ENCODE measurements at places on chromosomes 1 and 21. TPM values are rescaled to one million over a fixed set of nuclear protein-coding genes. Genes with fewer than 3 reads are reported as not detected.

The RAB25 gene
- total RNA-seq, result not detected

The PAPPA2 gene
- total RNA-seq, result 1.2 TPM

The TAS1R1 gene
- not detected for total RNA-seq

The KCNE2 gene
- not detected for total RNA-seq

The SAMD11 gene
- total RNA-seq, result 232 TPM

The AMY2B gene
- 0.42 TPM for total RNA-seq

The VWA1 gene
- total RNA-seq, result 0.31 TPM

The FALEC gene
- not detected for total RNA-seq

The LDLRAD1 gene
- total RNA-seq, result not detected

The VAV3 gene
- total RNA-seq, result not detected

The PLA2G5 gene
- not detected for total RNA-seq

DNA sequence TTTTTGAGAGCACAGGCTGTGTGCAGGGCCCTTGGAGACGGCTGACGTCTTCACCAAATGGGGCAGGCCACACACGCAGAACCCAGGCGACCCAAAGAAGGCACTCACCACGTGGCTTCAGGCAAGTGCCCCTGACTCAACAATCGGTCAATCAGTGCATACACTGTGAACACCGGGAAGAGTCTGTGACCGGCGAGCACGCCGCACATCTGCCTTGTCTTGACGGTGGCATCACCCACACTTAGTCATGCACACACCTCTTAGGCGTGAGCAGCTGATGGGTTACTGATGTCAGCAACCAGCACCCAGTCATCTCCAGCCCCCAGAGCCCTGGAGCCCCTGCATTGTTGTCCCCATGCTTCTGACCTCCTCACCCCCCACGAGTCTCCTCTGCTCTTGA is 4.9 kb upstream of the LRRC3 start:
- DNase-seq, result no peak
- peaks cover 24% of the 10 kb centered on the region for H3K4me1 ChIP-seq
- H3K27me3 ChIP-seq, result peaks cover 16% of the 10 kb centered on the region
- H3K4me3 ChIP-seq, result no peak overlapping the region
- no peak overlapping the region for H3K27ac ChIP-seq

DNA sequence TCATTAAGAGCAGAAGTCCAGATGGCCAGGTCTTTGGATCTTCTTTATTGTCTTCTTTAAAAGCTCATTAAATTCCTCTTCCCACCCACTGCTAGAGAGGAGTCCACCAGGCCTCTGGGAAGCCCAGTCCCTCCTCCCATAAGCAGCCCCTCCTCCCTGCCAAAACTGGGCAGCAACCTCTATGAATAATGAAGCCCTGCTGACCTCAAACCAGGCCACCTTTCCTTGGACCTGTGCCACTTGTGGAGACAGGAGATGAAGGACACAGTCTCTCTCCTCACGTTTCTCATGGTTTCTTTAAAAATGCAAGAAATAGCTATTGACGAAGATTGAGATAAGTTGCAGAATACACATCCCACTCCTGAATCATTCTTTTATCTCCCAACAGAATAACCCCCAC is 112.8 kb downstream of the EDEM3 start:
- no peak for DNase-seq
- no peaks in the 10 kb centered on the region for H3K4me1 ChIP-seq
- no peaks in the 10 kb centered on the region for H3K36me3 ChIP-seq
- H3K4me3 ChIP-seq, result no peak overlapping the region
- H3K27me3 ChIP-seq, result 0 out of 2 replicates have a peak, but pooled peaks cover 6% of the 10 kb centered on the region

GRCh38 chr1:47555306-47555705 is 117.5 kb downstream of the FOXD2 start:
- no peak overlapping the region for H3K4me3 ChIP-seq
- H3K27me3 ChIP-seq, result no peaks in the 10 kb centered on the region
- H3K36me3 ChIP-seq, result no peaks in the 10 kb centered on the region
- no peak overlapping the region for H3K27ac ChIP-seq

DNA sequence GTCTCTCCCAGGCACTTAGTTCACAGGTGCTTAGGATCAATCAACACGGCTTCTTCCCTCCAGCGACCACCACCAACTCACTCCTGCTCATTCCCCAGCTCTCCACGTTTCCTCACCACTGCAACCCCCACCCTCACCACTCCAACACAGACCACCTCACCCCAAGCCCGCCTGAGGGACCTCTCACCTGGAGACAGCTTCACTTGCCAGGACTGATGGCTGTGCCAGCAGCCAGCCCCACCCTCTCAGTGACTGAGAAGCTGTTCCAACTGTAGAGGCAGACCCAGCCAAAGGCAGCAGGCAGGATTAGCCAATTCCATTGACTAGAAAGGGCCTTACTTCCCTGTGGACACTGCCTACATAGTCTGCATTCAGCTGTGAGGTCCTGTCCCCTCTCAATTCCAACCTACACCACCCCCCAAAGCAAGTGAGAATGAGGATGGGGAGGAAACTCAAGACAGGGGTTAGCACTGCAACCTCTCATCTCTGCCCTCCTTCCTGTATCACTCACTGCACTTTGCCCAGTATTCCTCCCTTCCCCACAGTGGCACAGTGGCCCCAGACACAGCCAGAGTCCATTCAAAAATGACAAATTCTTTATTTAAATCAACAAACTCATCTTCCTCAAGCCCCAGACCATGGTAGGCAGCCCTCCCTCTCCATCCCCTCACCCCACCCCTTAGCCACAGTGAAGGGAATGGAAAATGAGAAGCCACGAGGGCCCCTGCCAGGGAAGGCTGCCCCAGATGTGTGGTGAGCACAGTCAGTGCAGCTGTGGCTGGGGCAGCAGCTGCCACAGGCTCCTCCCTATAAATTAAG is 7.6 kb downstream of the TAGLN2 start:
- peaks cover 51% of the 10 kb centered on the region for H3K4me1 ChIP-seq
- peaks cover 79% of the 10 kb centered on the region for H3K36me3 ChIP-seq
- H3K4me3 ChIP-seq, result no peak overlapping the region
- no peak for DNase-seq
- H3K27me3 ChIP-seq, result no peaks in the 10 kb centered on the region
- H3K27ac ChIP-seq, result no peak overlapping the region

GRCh38 chr1:210786546-210786945 is 347.4 kb downstream of the KCNH1 start:
- no peak for DNase-seq
- no peaks in the 10 kb centered on the region for H3K27me3 ChIP-seq
- no peak overlapping the region for H3K27ac ChIP-seq

DNA sequence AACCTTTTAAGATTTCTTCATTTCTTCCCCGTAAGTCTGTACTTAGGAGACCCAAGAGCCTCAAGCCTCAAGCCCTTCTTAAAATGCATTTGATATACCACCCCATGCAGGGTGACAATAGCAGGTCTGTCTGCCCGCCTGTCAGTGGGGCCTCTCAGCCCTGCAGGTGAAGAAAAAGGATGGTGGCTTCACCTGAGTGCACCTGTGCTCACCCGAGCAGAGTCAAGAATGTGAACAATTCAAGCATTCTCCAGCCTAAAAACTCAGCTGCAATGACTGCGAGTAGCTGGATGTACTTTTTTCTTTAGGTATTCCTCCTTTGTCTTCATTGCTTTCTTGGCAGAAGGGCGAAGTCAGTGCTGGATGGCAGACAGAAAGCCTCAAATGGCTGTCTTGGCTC is 203.3 kb downstream of the LMX1A start:
- no peaks in the 10 kb centered on the region for H3K4me1 ChIP-seq
- no peaks in the 10 kb centered on the region for H3K36me3 ChIP-seq
- no peak overlapping the region for H3K4me3 ChIP-seq

DNA sequence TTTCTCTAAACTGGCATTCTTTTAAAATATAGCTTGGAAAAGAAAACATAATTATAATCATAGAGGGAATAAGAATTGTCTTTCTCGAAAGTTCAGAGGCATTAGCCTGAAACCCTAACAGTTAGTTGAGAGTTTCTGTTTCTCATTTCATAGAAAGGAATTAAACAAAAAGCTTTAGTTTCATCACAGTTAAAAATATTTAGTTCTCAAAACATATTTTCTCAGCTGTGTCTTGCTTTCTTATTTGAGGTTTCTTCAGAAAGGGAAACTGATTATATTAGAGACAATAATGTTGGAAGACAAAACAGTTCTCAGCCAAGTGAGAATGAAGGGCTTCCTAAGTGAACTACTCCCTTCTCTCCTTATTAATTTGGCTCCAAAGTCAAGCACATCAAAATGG is 75.4 kb upstream of the C1orf105 start:
- H3K27me3 ChIP-seq, result no peaks in the 10 kb centered on the region
- no peak overlapping the region for H3K4me3 ChIP-seq
- DNase-seq, result no peak
- H3K27ac ChIP-seq, result no peak overlapping the region

DNA sequence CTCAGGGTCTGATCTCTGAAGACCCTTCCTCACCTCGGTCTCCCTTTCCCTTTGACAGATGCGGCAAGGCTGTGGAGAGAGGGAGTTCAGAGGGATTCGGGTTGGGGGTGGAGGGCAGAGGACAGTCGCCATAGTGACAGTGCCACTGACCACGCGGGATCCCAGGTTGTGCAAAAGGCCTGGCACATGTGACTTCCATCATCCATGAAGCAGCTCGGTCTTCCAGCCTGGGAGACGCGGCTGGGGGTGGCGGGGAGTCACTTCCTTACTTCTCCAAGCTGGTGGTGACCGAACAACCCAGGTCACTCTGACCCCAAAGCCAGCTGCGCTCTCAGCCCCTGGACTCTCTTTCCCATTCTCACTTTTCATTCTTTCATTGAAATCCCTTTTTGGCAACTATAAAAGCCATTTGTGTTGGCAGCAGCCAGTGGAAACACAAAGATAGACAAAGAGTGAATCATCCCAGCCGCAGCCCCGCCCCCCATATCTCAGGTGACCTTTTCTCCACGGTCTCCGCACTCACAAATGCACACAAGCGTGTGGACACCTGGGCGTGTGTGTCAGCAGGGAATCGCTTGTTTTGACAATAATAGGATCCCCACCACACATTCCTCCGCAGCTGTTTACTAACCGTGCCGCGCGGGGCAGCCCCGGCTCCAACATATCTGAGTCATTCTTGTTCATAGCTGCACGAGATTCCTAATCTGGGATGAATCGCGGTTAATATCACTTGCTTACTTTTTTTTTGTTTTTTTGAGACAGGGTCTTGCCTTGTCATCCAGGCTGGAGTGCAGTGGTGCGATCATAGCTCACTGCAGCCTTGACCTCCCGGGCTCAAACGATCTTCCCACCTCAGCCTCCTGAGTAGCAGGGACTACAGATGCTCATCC is 68.3 kb downstream of the DHRS3 start:
- peaks cover 20% of the 10 kb centered on the region for H3K4me1 ChIP-seq
- peak; percentile 90 for DNase-seq
- peak overlapping the region; percentile 1 for H3K27ac ChIP-seq
- H3K27me3 ChIP-seq, result no peaks in the 10 kb centered on the region

- peak; percentile 81 for DNase-seq
- H3K27ac ChIP-seq, result peak overlapping the region; percentile 60
- H3K4me1 ChIP-seq, result peaks cover 16% of the 10 kb centered on the region
- H3K36me3 ChIP-seq, result no peaks in the 10 kb centered on the region
Measured at GRCh38 chr1:223500560-223501425, 107.6 kb downstream of the CCDC185 start.

GRCh38 chr1:204572923-204573922 is 57.0 kb downstream of the MDM4 start:
- H3K27ac ChIP-seq, result no peak overlapping the region
- no peaks in the 10 kb centered on the region for H3K36me3 ChIP-seq
- H3K4me3 ChIP-seq, result no peak overlapping the region
- no peaks in the 10 kb centered on the region for H3K4me1 ChIP-seq

DNA sequence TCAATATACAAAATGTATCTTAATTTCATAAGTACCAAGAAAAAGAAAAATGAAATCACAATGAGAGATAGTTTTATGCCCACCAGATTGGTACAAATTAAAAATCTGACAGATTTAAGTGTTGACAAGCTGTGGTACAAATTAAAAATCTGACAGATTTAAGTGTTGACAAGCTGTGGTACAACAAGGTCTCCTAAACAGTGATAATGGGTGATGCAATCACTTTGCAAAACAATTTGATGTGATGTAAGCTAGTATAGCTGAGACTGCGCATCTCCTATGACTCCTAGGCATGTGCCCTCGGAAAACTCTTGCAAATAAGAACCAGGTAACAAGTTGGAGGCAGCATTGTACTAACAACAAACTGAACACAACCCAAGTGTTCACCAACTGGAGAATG is 100.6 kb downstream of the LPAR3 start:
- no peaks in the 10 kb centered on the region for H3K4me1 ChIP-seq
- no peak overlapping the region for H3K4me3 ChIP-seq
- H3K27ac ChIP-seq, result no peak overlapping the region

DNA sequence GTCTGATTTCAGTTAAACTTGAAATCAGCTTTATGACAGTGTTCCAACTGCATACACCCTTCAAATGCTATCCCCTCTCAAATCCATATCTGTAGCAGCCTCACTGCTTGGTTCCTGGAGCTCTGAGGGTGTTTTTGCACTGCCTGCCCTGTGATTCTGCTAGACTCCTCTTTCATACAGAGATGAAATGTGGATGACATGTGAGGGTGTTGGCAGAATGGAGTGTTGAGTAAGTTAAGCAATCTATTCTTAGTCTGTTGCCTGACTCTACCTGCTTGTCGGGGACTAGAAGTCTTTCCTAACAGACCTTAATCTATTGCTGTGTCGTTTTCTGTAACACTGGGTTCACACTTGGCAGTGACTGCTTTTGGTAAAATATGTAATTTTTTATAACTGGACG is 9.8 kb downstream of the IGSF5 start:
- no peak for DNase-seq
- H3K36me3 ChIP-seq, result no peaks in the 10 kb centered on the region
- no peak overlapping the region for H3K4me3 ChIP-seq
- H3K27ac ChIP-seq, result no peak overlapping the region
- H3K4me1 ChIP-seq, result no peaks in the 10 kb centered on the region
- 0 out of 2 replicates have a peak, but pooled peaks cover 3% of the 10 kb centered on the region for H3K27me3 ChIP-seq

GRCh38 chr1:201025571-201026002 is 2.1 kb upstream of the KIF21B start:
- H3K36me3 ChIP-seq, result no peaks in the 10 kb centered on the region
- H3K27me3 ChIP-seq, result no peaks in the 10 kb centered on the region
- H3K4me1 ChIP-seq, result peaks cover 23% of the 10 kb centered on the region
- H3K4me3 ChIP-seq, result no peak overlapping the region
- peak; percentile 37 for DNase-seq

DNA sequence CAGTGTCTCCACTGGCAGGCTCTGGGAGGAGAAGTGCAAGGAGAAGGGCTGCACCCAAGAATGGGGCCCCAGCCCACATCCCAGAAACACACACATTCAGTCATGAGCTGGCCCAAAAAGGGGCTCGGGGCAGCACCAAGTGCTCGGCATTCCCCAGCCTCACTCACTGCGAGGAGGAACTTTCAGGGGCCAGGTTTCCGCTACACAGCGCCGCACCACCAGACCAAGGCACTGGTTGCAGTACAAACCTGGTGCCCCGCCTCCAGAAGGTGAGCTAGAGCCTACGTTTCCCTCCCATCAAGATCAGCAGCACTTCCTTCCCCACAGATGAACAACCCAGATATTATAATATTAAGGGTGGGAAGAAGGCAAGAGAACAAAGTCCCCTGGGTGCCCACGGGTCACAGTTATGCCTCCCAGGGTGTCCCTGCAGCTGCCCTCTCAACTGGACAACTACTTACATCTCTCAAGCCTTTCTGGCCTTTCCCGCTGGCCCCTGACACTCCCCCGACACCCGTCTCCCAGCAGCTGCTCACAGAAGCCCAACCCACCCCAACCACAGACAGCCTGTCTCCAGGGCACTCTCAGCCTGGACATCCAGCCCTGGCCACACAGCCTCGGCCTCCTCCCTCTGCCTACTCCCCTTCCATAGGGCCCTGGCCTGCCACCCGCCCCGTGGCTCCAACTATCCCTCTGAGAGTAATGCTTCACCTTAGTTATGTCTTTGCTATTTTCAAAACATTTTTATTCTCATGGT is 3.8 kb downstream of the PBXIP1 start:
- H3K36me3 ChIP-seq, result no peaks in the 10 kb centered on the region
- DNase-seq, result no peak
- no peak overlapping the region for H3K27ac ChIP-seq
- peaks cover 11% of the 10 kb centered on the region for H3K4me1 ChIP-seq
- no peak overlapping the region for H3K4me3 ChIP-seq
